ENCODE measurements at places on chromosomes 7 and 10. TPM values are rescaled to one million over a fixed set of nuclear protein-coding genes. Genes with fewer than 3 reads are reported as not detected.

DNA sequence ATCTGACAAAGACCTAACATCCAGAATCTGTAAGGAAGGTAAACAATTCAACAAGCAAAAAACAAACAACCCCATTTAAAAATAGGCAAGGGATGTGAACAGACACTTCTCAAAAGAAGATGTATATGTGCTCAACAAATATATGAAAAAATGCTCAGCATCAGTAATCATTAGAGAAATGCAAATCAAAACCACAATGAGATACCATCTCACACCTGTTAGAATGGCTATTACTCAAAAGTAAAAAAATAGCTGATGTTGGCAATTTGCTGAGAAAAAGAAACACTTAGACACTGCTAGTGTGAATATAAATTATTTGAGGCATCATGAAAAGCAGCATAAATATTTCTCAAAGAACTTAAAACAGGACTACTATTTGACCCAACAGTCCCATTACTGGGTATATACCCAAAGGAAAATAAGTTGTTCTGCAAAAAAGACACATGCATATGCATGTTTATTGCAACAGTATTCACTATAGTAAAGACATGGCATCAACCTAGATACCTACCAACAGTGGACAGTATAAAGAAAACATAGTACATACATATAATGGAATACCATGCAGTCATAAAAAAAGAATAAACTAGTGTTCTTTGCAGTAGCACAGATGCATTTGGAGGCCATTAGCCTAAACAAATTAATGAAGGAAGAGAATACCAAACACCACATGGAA, 980.1 kb downstream of the KCNMA1 start:
- no peak for DNase-seq

DNA sequence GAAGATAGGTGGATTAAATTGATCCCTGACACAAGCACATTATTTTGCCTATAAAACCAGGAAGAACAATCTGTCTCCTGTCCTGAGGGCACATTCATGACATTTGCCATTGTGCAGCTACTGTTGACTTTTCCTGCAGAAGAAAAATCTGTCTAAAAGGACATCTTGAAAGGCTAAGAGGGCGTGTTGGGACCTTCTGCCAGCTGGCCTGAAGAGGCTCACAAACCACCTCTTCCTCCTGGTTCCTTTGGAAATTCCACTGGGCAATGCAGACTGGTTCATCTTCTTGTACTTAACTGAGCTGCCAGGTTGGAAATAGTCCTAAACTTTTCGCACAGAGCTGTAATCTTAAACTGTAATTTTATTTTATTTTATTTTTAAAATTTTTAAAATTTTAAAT, 35.7 kb upstream of the PIP start:
- no peak for DNase-seq

- DNase-seq, result no peak
Measured at GRCh38 chr7:151704960-151705635, 171.8 kb downstream of the PRKAG2 start.

- DNase-seq, result no peak
Measured at GRCh38 chr10:47181052-47181849, 118.7 kb upstream of the GDF10 start.

DNA sequence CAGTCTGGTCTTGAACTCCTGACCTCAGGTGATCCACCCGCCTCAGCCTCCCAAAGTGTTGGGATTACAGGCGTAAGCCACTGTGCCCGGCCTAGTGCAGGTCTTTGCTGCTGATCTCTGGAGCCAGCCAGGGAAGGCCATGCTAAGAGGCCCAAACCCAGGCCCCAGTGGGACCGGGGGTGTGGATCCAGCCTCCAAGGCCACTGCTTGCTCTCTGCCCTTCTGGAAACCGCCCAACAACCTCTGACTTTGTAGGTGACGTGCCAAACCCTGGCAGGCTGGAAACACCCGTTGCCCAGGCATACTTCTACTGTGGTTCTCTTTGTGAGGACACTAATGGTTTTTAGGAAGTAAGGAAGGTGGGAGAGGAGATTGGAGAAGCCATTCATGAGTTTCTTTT, 83.5 kb upstream of the GNA12 start:
- no peak for DNase-seq

DNA sequence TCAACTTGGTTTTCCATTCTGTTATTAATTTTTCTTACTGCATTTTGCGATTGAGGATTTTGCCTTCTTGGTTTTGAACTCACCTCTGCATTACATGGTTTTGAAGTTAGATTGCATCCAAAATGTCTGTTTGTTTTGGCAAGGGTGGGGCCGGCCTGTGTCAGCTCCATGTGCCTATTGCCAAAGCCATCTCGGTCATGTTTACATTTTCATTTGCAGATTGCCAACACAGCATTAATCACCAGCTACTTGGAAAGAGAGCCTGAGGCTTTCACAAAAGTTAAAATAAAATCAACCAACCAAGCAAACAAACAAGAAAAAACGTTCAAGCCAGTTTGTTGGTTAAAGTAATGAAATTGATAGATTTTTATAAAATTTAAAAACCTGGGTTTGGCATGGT, 695.8 kb downstream of the TYW1 start:
- no peak for DNase-seq

- DNase-seq, result peak; percentile 89
Measured at GRCh38 chr10:21364196-21365114, 161.0 kb downstream of the SKIDA1 start.

DNA sequence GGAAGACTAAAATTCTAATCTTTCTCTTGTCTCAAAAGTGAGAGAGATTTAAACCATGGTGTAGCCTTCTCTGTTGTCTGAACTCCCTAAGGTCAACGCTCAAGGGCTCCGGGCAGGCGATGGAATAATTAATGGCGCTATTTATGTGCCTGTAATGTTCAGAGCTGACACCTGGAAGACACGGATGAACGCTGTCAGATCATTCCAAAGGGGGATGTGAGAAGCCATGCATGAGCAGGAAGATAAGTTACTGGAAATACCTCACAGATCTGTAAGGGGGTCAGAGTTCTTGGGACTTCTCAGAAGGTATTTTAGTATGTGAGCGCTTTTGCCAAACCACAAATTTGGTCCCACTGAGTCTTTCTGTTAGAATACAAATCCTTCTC, 73.3 kb upstream of the MTPN start:
- DNase-seq, result no peak

- DNase-seq, result no peak
Measured at GRCh38 chr7:157017603-157018327, 7.3 kb upstream of the MNX1 start.

- DNase-seq, result no peak
Measured at GRCh38 chr10:2897619-2898508, 169.5 kb upstream of the PFKP start.

- DNase-seq, result no peak
Measured at GRCh38 chr10:86956848-86957448, 467 bp downstream of the MMRN2 start.

DNA sequence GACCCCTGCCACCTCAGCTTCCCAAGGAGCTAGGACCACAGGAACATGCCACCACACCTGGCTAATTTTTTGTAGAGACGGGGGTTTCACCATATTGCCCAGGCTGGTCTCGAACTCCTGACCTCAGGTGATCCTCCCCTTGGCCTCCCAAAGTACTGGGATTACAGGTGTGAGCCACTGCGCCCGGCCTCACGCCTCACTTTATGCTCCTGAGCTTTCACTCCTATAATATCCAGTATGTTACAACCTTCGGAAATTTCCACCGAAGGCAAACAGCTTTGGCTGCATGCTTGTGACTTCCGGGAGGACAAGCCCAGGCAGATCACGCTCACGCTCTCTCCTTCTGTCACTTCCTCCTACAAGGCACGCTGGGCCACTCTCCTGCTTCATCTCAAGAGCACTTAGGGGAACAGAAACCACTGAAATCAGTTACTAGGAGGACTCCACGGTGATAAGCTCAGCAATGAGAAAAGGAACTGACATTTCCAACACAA, 4.4 kb upstream of the MAD1L1 start:
- DNase-seq, result peak; percentile 3

DNA sequence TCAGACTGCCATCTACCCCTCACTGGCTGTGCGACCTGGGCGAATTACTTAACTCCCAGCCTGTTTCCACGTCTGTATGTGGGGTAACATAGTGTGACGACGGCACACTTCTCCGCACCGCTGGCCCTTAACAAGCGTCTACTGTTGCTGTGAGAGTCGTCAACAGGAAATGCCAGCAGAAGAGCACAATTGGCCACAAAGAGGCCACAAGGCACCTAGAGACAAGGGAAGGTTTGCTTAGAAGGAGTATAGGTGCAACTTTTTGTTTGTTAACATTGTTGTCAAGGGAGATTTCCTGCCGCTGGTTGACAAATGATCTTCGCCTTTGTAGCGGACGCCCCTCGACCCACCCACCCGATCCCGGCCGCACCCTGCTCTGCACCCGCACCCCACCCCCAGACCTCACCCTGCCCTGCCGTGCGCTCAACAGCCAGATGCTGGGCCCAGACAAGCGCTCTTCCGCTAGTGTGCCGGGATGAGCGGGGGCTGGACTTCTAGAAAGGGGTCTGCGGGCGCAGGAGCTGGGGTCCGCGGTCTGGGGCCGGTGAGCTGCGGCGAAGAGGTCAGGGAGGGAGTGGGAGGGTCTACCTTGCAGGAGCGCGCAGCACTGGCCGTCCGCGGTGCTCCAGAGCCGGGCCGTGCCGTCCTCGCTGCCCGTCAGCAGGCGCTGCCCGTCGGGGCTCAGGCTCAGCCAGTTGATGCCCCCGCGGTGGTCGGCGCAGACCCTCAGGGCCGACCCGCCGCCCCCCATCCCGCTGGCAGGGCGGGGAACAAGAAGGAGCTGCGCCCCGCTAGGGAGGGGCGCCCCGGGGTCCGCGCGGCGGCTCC, 785 bp downstream of the WDR86 start:
- DNase-seq, result no peak

DNA sequence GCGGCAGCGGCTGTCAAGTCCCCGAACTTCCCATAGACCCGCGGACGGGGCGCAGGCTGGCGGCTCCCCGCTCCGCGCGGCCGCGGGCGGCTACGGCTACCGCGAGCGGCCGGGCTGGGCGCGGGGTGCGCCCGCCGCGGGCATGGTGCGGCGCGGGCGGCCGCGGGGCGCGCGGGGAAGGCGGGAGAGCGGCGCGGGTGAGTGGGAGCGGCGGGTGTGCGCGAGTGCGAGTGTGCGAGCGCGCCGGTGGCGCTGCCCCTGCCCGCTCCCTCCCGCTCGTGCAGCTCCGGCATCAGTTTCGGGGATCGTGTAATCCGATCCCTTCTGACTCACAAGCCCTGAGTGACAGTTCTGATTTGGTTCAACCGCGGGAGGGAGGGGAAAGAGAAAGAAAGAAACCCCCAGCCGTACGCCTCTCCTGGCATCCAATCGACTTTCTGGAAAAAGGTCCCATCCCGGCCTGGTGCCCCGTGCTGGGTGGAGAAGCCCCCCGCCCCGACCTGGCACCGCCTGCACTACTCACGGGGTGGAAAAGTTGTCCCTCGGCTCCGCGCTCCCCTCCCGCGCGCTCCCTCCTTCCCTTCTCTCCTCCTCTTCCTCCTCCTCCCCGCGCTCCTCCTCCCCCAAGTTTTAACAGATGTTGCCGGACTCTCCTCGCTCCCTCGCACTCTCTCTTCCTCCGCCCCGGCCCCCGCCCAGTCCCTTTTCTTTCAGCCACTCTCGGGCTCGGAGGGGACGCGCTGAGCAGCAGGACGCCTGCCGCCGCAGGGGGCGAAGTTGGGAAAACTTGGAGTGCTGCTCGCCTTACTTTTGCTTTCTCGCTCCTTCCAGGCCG, at the start of gene GLI3:
GLI3 (minus strand) TSS at position 234 of the 835 bp plus-strand sequence. CDS start 13,956 bp downstream, outside the sequence.
- DNase-seq, result peak; percentile 93

GRCh38 chr7:150897502-150898474, 45.5 kb downstream of the AOC1 start:
- no peak for DNase-seq

GRCh38 chr10:71974489-71975021, 10.4 kb downstream of the CHST3 start:
- peak; percentile 92 for DNase-seq

GRCh38 chr7:95716357-95717122, 55.8 kb upstream of the DYNC1I1 start:
- no peak for DNase-seq

DNA sequence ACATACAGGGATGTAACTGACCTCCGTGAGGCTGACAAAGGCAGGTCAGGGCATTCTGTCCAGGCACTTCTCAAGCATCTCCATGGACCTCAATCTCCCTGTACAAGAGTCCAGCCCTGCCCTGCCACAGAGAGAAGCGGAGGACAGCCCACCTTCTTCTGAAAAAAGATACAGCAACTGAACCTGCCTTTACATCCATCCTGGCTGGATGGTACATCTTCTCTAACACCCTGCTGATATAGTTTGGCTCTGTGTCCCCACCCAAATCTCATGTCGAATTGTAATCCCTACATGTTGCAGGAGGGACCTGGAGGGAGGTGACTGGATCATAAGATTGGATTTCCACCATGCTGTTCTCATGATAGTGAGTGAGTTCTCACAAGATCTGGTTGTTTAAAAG, 40.5 kb upstream of the KCNMA1 start:
- no peak for DNase-seq

DNA sequence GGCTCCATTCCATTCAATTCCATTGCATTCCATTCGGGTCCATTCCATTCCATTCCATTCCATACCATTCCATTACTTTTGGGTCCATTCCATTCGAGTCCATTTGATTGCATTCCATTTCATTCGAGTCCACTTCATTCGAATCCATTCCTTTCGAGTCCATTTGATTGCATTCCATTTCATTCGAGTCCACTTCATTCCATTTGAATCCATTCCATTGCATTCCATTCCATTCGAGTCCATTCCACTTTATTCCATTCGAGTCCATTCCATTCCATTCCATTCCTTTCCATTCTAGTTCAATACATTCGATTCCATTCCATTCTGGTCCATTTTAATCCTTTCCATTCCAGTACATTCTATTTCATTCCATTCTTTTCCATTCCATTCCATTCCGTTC, 334.0 kb downstream of the ZNF33B start:
- DNase-seq, result no peak

GRCh38 chr7:42730586-42730985, 181.3 kb downstream of the C7orf25 start:
- DNase-seq, result no peak

GRCh38 chr10:89846281-89846630, 144.9 kb downstream of the KIF20B start:
- DNase-seq, result no peak

Gene MMRN2
- total RNA-seq, result 8.5 TPM

Gene LIPN
- total RNA-seq, result not detected

Gene NRCAM
- total RNA-seq, result 77.8 TPM

Gene COX19
- 11.2 TPM for total RNA-seq

Gene PPP1R17
- not detected for total RNA-seq

Measured in mammary epithelial cell (primary cell).